AML-193 (cell line): ENCODE measurements at places on chromosomes 5 and 9.

GRCh38 chr5:131810510-131811249, 13.9 kb upstream of the FNIP1 start:
- DNase-seq: peak; percentile 32

- DNase-seq: no peak
Observed at GRCh38 chr9:137371521-137371941, 51.4 kb downstream of the EXD3 start.

DNA sequence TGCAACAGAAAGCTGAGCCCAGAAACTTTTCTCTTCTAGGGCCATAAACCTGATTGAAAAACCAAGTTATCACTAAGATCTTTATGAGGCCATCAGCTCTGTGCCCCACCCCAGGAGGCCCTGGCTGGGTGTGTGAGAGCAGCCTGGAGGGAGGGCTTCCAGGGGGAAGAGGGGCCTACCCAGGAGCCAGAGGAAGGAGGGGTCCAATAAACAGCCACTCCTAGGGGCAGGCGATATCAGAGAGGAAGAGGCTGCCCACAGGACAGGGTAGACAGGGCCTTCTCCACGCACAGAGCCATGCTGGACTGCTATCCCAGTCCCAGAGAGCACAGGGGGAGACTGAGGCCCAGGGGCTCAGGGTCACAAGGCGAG, 4.5 kb upstream of the CDX1 start:
- DNase-seq: no peak

DNA sequence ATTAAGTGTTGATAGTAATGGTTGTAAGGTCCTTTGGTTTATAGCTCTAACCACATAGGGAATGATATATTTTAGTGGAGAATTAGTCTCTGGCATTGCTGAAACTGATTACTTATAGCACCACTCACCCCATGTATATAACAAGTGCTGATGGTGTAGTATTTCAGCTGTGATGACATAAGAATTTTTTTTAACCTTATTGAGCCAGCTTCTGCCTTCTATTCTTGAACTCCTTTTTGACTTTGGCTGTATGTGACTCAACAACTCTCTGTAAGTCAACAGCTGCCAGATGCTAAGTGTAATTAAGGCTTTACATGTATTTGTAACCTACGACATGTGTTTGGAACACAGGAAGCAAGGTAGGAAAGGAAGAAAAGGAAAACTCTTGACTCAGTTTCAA, 929.6 kb upstream of the WWC1 start:
- DNase-seq: no peak

DNA sequence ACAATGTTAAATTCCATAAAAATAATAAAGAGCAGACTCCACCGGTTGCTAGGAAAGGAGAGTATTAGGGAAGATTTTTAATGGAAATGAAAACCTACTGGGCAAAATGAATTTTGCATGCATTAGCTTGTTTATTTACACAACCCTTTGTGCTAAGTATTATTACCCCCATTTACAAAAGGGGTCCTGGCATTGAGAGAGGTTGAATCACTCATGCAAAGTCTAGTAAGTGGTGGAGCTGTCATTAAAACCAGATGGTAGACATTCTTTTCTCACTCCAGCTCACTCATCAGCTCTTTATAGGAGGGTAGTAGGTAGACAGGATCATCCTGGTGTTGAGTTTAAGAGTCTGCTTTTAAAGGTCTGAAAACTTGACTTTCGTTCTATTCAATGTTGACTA, 395.1 kb downstream of the PLK2 start:
- no peak for DNase-seq
